GM03348 (cell line): ENCODE measurements at places on chromosomes 4 and X.

GRCh38 chrX:786441-786881 lies 155.9 kb downstream of the SHOX start:
- DNase-seq = no peak

GRCh38 chrX:103153661-103154060 lies 60.7 kb upstream of the NXF3 start:
- no peak for DNase-seq

- no peak for DNase-seq
These were observed 49.2 kb downstream of the PRPS1 start for GRCh38 chrX:107677501-107677901.

DNA sequence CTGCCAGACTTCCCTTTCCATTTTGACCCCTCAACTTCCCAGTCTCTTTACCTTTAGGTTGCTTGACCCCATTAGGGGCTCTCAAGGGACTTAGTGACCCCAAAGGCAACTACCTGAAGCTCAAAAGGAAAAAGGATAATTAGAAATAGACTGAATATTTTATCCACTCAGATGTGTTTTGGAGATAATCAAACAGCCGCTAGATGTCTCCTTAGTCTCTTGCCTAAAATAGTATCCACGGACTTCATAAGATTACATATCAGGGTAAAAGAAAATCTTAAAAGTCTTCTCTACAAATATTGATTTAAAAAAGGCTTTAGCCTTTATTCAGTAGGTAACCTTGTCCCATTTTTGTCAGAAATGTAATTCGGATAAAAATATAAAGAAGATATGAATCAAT lies 21.0 kb upstream of the RHOXF2 start:
- no peak for DNase-seq

- peak; percentile 39 for DNase-seq
These were observed 105.1 kb downstream of the FNIP2 start for GRCh38 chr4:158873795-158874401.

GRCh38 chr4:6257247-6258025 lies 12.2 kb upstream of the WFS1 start:
- DNase-seq = no peak

DNA sequence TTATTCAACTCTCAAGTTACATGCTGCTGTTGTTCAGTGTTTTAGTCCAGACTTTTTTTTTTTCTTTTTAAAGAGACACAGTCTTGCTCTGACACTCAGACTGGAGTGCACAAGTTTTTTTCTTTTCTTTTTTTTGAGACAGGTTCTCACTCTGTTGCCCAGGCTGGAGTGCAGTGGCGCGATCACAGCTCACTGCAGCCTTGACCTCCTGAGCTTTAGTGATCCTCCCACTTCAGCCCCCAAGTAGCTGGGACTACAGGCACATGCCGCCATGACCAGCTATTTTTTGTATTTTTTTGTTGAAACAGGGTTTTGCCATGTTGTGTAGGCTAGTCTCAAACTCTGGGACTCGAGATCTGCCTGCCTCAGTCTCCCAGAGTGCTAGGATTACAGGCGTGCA lies 11.9 kb downstream of the ADD1 start:
- no peak for DNase-seq

- peak; percentile 51 for DNase-seq
These were observed 221.3 kb downstream of the PPP3CA start for GRCh38 chr4:101126059-101126458.

- DNase-seq = peak; percentile 58
These were observed 828.9 kb downstream of the GLUD2 start for GRCh38 chrX:121876305-121876704.

DNA sequence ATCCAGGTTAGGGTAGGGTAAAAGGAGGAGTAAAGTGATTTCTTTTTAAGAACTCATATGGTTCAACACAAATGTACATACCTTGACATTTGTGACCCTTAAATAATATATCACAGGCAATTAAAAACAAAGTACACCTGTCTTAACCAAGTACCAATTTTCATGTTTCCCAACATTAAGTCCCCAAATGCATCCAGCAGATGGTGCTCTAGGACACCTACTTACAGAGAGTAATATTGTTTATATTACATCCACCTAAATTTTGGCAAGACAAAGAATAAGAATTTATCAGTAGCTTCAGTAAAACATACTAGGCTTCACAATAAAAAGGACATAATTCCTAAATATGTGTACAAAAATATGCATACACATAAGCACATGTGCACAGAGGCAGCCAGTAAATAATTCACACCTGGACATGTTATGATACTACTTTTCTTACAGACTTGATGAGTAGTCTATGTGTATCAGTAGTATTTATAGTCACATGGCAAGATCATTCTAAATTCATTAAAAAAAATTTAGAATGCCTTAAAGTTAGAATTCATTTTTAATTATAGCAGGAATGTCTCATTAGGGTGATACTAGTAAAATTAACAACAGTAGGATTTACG lies 219.7 kb downstream of the DCLK2 start:
- DNase-seq = peak; percentile 39

DNA sequence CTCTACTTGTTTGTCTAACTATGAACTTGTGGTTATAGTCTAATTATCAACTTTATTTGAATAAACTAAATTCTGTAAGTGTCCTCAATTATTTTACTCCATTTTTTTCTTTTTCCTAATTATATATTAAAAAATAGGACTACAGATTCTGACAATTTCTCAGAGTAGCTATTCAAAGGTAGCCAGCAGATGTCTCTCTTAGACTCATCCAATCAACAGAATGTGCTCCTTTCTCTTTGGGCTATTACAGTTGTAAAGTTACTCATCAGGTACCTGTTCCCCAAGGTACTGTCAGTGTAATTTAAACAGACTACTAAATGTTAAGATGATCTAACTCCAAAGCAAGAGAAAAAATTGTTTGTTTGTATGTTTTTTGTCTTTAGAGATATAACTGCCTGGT lies 248.6 kb downstream of the PCDH18 start:
- peak; percentile 37 for DNase-seq

DNA sequence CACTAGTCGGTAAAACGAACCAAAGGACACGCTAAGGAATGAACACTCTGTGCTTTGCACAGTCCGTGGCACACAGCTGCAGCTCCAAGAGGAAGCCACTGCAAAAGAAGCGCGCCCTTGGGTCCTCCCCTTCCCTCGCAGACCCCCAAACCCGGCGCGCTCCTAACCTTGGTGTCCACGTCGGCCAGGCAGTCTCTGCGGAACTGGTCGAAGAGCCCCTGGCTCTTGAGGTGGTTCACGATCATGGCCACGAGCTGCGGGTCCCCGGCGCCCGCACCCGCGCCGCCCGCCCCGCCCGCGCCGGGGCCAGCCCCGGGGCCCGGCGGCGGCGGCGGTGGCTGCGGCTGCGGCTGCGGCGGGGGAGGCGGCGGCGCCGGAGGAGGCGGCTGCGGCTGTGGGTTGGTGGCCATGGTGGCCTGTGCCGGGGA lies 333 bp downstream of the BOD1L1 start:
- no peak for DNase-seq

- DNase-seq = no peak
These were observed 154.5 kb downstream of the SPOCK3 start for GRCh38 chr4:167079762-167080161.

DNA sequence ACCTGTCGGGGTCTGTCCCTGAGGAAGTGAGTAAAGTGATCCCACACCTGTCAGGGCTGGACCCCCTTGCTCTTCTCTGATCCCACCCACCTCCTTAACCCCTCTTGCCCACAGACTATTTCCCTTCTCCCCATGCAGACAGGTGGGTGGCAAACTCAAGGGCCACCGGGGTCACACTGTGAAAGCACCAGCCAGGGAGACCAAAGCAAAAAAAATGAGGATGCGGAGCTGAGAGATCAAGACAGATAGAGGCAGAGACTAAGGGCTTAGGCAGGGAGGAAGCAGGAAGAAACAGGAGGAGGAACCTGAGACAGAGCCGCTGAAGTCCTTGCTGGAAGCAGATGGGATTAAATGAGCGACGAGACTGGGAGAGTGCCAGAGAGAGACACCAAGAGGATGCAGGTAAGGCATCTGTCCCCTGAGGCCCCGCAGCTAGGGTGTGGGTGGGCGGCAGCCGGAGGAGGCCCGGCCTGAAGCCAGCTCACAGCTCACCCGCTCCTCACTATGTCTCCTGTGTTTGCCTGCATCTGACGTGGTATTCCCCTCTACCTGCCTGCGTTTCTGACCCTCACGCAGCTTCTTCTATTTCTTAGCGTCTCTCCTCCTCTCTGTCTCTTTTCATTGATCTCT lies 7.2 kb downstream of the TIMM17B start:
- DNase-seq = no peak

- no peak for DNase-seq
These were observed 24.6 kb upstream of the PDLIM3 start for GRCh38 chr4:185559915-185560281.

GRCh38 chr4:143260750-143261149 lies 75.9 kb upstream of the GAB1 start:
- DNase-seq = no peak

GRCh38 chr4:150068300-150068960 lies 9.8 kb upstream of the DCLK2 start:
- no peak for DNase-seq

DNA sequence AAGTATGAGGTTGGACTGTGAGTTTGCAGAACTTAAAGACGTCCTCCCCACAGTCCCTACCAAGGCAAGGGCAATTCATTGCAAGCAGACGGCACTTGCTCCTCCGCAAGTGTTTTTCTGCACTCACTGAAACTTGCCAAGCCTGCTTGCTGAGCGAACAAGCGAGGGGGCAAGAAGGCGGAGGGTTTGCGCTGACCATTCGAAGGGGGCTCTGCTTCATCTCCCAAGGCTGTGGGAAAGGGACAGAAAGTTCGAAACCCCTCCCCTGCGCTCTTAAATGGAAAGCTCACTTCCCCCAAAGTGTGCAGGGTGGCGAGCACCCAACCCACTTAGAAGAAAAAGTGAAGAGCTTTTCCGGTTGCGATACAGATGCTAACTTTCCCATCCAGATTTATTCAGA lies 1.4 kb downstream of the MID1 start:
- no peak for DNase-seq

DNA sequence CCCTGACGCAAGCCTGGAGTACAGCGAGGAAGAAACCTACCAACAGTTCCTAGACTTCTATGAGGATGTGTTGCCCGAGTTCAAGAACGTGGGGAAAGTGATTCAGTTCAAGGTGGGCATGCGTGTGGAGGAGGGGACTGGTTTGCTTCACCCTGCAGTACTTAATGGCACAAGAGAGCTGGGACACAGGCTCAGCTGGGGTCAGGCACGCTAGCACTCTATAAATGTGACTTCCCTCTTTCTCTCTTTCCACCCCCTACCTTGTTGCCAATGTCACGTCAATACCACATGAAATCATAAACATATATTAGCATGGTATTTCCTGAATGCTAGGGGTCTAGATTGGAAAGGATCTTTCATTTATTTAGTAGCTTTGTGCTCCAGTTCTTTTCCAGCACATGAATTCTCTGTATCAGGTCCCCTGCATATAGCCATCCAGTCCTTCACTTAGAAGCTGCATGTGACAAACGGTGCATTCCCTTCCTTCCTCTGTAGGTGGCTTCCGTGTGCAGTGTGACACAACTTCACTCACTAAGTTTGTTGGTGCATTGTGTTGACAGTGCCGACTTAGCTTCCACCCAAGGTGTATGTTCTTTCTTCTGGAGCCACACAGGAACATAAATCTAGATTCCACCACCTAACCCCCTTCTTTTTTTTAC lies 25.6 kb downstream of the ZRSR2 start:
- DNase-seq = peak; percentile 25

DNA sequence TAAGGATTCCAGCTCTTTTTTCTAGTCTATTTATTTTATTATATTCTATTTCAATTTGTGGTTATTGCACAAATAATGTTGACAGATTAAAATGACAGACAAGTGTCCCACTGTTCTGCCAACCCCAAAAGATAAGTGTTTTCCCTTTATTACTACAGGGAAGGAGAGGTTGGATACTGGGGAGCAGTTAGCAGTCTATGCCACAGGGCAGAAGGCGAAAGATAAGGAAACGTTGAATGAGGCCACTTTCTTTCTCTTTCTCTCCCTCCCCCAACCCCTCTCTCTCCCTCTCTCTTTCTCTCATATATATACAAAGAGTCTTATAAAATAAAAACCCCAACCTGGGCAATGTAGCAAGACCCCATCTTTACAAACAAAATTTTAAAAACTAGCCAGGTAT lies 31.6 kb downstream of the SLC9A6 start:
- DNase-seq = no peak

GRCh38 chr4:139933541-139933940 lies 220.4 kb downstream of the MAML3 start:
- no peak for DNase-seq

DNA sequence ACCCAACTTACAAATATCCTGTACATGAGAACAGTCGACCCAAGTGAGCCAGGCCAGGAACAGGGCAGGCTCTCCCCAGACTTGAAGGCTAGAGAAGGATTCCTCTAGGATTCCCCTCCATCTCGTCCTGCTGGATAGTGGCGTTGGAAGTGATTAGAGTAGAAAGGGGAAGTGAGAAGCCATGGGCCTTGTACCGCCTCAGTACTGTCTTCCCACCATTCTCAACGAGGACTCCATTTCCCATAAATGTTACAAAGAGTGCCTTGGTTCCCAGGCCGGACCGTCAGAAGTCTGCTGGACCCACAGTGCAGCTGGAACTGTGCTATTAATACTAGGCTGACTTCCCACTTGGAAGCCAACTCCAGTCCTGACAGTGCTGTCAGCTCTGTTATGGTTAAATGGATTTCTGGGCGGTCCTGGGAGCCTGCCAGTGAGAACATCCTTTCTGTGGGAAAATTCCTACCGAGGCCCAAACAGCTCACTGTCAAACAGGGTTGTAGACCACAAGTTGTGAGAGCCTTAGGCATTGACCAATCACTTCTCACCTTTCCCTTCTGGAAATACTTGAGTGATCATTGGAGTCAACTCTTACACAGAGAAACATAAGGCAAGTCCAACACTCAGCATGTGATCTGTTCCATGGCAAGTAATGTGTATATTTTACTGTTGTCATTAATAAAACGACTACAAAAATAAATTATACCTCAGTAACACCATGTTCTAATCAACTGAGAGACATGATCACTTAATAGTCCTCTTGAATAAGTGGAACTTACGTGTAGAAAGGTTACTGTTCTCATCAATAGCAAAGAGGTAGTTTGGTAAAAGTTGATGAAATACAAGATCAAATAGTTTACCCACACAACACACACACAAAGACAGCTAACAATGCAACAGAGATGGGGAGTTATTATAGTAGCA lies 58.4 kb downstream of the AMELX start:
- DNase-seq = no peak

- peak; percentile 52 for DNase-seq
These were observed 155.8 kb downstream of the PPP3CA start for GRCh38 chr4:101191302-101192098.

DNA sequence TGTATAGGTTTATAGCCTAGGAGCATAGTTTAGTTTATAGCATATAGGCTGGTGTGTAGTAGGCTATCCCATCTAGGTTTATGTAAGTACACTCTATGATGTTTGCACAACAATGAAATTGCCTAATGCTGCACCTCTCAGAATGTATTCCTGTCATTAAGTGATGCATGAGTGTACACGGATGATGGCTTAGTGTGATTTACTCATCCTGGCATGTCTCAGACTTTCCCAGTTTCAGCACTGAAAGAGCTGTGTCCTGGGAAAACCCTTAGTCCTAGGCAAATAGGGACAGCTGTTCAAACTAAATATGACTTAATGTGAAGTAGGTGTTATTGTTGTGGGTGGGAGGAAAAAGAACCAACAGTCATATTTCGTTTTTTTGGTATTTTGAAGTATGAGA lies 264.9 kb upstream of the MAGEB18 start:
- DNase-seq = peak; percentile 4

- DNase-seq = no peak
These were observed 232.5 kb upstream of the GPRIN3 start for GRCh38 chr4:89539797-89540711.
